ENCODE measurements at places on chromosomes 1 and 21. TPM values are rescaled to one million over a fixed set of nuclear protein-coding genes. Genes with fewer than 3 reads are reported as not detected.

GRCh38 chr1:181789395-181789794 is 272.1 kb downstream of the ZNF648 start:
- no peaks in the 10 kb centered on the region for H3K27me3 ChIP-seq
- H3K27ac ChIP-seq, result no peak overlapping the region
- H3K36me3 ChIP-seq, result no peaks in the 10 kb centered on the region
- H3K4me1 ChIP-seq, result no peaks in the 10 kb centered on the region
- no peak overlapping the region for H3K4me3 ChIP-seq
- no peak for DNase-seq

- no peak overlapping the region for H3K27ac ChIP-seq
- no peak overlapping the region for H3K4me3 ChIP-seq
- DNase-seq, result no peak
- H3K4me1 ChIP-seq, result no peaks in the 10 kb centered on the region
Observed at GRCh38 chr1:41323243-41323642, 38.0 kb upstream of the FOXO6 start.

- no peaks in the 10 kb centered on the region for H3K27me3 ChIP-seq
- peak overlapping the region; percentile 46 for H3K4me3 ChIP-seq
- H3K36me3 ChIP-seq, result peaks cover 7% of the 10 kb centered on the region
- peaks cover 50% of the 10 kb centered on the region for H3K4me1 ChIP-seq
- peak overlapping the region; percentile 87 for H3K27ac ChIP-seq
Observed at GRCh38 chr1:15885701-15886610, 38.4 kb downstream of the SPEN start.

DNA sequence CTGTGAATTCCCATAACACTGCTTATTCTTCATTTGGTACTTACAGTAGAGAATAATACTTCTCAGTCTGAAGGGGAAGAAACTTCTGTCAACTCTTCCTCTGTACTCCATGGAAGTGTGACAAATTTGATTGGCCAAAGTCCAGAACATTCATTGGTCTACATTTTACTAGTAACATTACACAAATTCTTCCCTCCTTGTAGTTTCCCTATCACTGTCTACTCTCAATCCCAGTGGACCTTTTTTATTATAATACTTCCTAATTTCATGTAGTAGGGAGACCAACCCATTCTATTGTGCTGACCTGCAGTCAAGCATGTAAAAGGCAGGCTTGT is 74.7 kb downstream of the ALG6 start:
- no peaks in the 10 kb centered on the region for H3K4me1 ChIP-seq
- H3K4me3 ChIP-seq, result no peak overlapping the region
- H3K36me3 ChIP-seq, result peaks cover 5% of the 10 kb centered on the region
- DNase-seq, result no peak
- H3K27ac ChIP-seq, result no peak overlapping the region

DNA sequence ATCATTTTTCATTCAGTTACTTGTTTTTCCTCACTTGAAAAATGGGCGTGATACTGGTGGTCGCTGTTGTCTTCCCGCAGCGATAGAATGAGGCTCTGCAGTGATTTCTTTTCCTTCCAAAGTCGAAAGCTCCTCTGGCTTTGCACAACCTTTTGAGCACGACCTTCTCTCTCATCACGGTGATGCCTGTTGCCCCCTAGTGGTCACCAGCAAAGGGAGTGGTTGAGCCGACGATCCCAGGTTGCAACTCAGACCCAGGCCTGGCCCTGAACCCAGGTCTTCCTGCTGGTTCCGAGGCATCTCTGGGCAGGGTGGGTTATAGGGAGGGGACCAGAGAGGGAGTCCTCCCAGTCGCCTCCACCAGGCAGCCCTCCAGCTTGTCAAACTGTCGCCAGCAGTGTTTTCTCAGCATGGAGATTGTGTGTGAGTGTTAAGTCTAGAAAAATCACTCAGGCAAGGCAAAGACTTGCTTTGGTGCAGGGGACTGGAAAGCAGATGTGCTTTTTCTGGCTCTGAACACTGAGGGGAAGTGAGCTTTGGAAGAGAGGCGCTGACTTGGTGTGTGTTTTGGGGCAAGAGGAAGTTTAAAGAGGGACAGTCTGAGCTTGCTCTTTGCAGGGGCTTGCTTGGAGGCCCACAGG is 285.3 kb downstream of the CAMTA1 start:
- no peak for DNase-seq
- H3K4me1 ChIP-seq, result peaks cover 8% of the 10 kb centered on the region
- H3K4me3 ChIP-seq, result peak overlapping the region; percentile 42
- H3K27me3 ChIP-seq, result peaks cover 19% of the 10 kb centered on the region

GRCh38 chr1:89659322-89660081 is 26.6 kb downstream of the LRRC8C start:
- no peak for DNase-seq
- H3K27me3 ChIP-seq, result no peaks in the 10 kb centered on the region
- no peak overlapping the region for H3K27ac ChIP-seq
- H3K36me3 ChIP-seq, result no peaks in the 10 kb centered on the region
- peaks cover 6% of the 10 kb centered on the region for H3K4me1 ChIP-seq
- no peak overlapping the region for H3K4me3 ChIP-seq

DNA sequence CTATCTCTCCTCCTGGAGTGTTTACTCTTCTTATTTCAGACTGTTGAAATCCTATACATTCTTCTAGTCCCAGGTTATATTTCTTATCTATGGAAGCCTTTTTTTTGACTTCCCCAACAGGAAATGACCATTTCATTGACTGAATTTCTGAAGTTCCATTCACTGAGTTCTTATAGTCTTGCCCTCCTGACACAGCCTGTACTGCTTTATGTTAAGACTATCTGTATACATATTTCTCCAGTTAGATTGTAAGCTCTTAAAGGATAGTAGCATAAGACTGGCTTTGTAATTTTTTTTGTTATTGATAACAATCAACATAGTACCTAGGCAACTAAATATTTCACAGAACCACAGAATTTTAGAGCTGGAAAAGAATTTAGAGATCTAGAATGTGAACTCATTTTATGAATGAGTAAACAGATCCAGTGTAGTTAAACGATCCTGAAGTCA is 14.9 kb upstream of the MACF1 start:
- no peaks in the 10 kb centered on the region for H3K27me3 ChIP-seq
- H3K4me1 ChIP-seq, result peaks cover 86% of the 10 kb centered on the region
- no peak for DNase-seq
- peak overlapping the region; percentile 24 for H3K27ac ChIP-seq
- no peaks in the 10 kb centered on the region for H3K36me3 ChIP-seq
- no peak overlapping the region for H3K4me3 ChIP-seq

The KRTAP7-1 gene
- total RNA-seq, result not detected

The RXFP4 gene
- total RNA-seq, result not detected

The SYTL1 gene
- total RNA-seq, result 29.3 TPM

The MROH9 gene
- 1.2 TPM for total RNA-seq

The FLG2 gene
- not detected for total RNA-seq

The LCE1A gene
- not detected for total RNA-seq

All from lower lobe of right lung (tissue), 2 donors.